ENCODE measurements at places on chromosomes 2 and 18. TPM values are rescaled to one million over a fixed set of nuclear protein-coding genes. Genes with fewer than 3 reads are reported as not detected.

DNA sequence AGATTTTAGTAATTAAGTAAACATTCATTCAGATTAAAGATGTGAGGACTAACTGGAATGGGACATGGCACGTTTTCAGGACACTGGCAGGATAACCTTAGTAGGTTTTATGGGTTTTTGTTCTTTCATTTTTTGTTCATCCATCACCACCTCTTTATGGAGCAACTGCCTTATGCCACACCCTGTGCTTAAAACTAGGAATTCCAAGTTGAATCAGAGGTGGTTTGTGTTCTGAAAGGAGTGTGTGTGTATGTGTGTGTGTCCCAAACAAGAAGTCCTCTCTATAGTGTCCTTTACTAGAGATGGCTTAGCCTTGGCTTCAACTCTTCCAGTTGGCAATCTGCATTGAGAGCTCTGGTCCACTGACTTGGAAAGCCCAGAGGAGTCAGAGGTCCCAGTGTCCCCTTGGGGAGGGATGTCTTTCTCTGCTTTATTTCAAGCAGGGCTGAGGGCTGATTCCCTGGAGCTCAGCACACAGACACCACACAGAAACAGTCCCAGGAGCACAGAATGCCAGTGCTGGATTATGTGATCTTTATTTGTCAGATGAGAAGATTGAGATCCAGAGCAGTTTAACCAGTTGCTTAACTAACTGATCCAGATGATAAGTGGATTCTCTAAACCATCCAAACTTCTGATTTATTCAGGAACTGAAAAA lies 25.2 kb downstream of the RHOB start:
- no peaks in the 10 kb centered on the region for H3K27me3 ChIP-seq
- no peaks in the 10 kb centered on the region for H3K36me3 ChIP-seq
- no peak overlapping the region for H3K4me3 ChIP-seq
- DNase-seq, result no peak
- H3K27ac ChIP-seq, result no peak overlapping the region

DNA sequence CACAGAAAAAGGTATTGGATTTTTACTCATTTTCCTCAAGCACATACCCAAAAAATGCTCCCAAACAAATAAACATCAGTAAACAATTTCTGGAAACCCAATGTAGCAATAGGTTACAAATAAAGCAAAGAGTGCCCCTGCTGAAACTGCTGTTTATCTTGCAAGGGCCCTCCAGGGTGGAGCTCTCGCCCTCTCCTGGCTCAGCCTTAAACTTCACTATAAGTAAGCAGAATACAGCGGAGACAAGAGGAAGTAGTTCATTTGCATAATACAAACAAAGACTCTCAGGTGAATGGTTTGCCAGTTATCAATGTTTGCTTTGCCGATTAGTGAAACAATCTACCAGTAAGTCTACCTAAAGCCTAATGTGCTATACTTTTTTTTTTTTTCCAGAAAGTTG lies 437.6 kb downstream of the DLGAP1 start:
- H3K4me1 ChIP-seq, result no peaks in the 10 kb centered on the region
- no peaks in the 10 kb centered on the region for H3K36me3 ChIP-seq
- no peak overlapping the region for H3K27ac ChIP-seq
- DNase-seq, result no peak

GRCh38 chr2:129367107-129367506 lies 612.4 kb upstream of the RAB6C start:
- H3K36me3 ChIP-seq, result no peaks in the 10 kb centered on the region
- no peaks in the 10 kb centered on the region for H3K27me3 ChIP-seq
- no peak overlapping the region for H3K4me3 ChIP-seq

DNA sequence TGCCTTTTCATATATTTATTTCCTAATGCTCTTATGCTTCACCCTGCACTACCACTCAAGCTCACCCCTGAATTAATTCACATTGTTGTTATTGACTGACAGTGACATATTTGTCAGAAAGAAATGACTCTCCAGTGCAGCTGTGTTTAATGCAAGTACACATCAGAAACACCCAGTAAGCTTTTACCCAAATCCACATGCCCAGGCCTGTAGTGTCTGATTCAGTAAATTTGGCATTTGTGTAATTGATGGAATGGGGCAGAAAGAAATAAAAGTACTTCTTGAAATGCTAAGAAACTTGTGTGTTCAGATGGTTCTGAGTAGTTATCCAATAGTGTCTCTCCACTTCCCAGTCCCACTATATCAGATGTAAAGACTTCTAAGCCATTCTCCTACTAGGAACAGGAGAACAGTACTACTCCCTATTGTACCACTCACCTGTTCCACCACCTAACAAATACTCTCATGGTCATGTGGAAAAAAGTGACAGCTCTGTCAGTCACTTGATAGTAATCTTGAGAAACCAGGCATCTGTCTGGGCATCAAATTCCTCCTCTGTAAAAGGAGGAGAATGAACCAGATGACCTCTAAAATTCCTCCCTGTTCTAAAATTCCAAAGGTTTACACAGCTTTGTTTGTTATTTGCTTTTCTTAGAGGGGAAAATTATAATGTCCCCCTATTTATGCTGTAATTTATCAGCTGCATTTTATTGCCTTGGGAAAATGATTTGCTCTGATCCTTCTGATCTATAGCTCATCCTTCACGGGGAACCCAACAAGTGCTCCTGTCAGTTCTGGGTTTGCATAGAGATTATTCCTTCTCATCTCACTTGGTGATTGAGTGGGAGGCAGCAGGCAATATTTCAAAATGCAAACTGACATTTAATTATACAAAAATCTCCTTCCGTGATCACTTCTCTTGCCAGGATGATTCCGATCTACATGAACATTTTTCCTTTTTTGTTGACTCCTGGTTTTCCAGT lies 70.9 kb downstream of the ZNF385B start:
- H3K36me3 ChIP-seq, result no peaks in the 10 kb centered on the region
- no peaks in the 10 kb centered on the region for H3K27me3 ChIP-seq
- no peak overlapping the region for H3K4me3 ChIP-seq
- H3K27ac ChIP-seq, result no peak overlapping the region
- H3K4me1 ChIP-seq, result no peaks in the 10 kb centered on the region

- no peaks in the 10 kb centered on the region for H3K27me3 ChIP-seq
- H3K4me3 ChIP-seq, result no peak overlapping the region
- H3K27ac ChIP-seq, result no peak overlapping the region
- no peak for DNase-seq
- no peaks in the 10 kb centered on the region for H3K4me1 ChIP-seq
Measured at GRCh38 chr2:191369034-191369433, 123.8 kb downstream of the MYO1B start.

- H3K27ac ChIP-seq, result no peak overlapping the region
- no peak overlapping the region for H3K4me3 ChIP-seq
- no peaks in the 10 kb centered on the region for H3K4me1 ChIP-seq
- H3K36me3 ChIP-seq, result no peaks in the 10 kb centered on the region
- DNase-seq, result no peak
Measured at GRCh38 chr18:37006742-37007141, 177.8 kb downstream of the KIAA1328 start.

The G6PC2 gene
- polyA plus RNA-seq, result not detected

The CCNT2 gene
- 8.3 TPM for polyA plus RNA-seq

The TMEM178A gene
- not detected for polyA plus RNA-seq

All from CD14-positive monocyte (primary cell).